ENCODE measurements at places on chromosomes 16 and 17.

DNA sequence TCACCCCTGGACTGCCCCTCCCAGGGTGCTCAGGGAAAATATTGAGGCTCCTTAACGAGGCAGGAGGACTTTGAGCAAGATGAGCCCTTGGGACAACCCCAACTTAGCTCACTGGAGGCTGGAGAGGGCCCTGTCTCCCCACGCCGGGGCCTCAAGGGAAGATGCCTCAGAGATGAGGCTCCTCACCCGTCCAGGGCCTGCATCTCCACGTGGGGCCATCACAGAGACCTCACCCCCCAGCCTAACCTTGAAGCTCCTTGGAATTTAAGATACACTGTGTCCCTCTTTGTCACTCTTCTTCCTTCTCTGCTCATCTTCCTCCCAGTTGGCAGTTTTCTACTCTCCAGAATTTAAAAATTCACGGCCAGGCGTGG is 11.2 kb downstream of the COX4I1 start:
- DNase-seq: no peak

DNA sequence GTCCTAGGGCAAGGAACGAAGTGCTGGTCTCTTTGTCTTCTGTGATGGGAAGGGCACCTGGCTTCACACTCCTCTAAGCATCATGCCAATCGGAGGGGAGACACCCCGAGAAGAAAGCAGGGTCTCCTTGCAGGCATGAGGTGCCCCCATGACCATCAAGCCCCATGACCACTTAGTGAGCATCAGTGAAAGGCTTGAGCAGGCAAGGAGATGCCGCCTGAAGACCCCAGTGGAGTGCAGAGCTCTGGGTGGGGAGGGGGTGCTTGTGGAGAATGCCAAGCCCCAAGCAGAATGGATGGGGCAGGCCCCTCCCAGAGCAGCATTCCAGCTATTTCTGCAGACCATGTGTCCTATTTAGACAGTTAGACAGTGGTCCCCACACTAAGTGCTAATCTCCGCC is 232.7 kb upstream of the TNRC6C start:
- no peak for DNase-seq

DNA sequence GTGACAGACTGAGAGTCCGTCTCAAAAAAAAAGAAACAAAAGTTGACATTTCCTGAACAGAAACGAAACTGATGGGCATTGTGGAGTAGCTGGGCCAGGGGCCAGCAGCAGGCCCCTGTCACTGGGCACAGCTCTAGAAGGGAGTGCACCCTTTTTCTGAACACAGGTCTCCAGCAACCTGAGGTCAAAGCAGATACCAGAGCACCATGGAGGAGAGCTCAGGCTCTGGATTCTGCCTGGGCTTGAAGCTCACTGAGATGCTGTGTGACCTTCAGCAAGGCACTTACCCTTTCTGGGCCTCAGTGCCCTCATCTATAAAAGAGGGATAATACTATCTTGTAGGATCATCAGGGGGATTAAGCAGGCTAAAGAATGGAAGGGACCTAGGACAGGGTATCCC is 5.0 kb downstream of the SBK1 start:
- DNase-seq: no peak

DNA sequence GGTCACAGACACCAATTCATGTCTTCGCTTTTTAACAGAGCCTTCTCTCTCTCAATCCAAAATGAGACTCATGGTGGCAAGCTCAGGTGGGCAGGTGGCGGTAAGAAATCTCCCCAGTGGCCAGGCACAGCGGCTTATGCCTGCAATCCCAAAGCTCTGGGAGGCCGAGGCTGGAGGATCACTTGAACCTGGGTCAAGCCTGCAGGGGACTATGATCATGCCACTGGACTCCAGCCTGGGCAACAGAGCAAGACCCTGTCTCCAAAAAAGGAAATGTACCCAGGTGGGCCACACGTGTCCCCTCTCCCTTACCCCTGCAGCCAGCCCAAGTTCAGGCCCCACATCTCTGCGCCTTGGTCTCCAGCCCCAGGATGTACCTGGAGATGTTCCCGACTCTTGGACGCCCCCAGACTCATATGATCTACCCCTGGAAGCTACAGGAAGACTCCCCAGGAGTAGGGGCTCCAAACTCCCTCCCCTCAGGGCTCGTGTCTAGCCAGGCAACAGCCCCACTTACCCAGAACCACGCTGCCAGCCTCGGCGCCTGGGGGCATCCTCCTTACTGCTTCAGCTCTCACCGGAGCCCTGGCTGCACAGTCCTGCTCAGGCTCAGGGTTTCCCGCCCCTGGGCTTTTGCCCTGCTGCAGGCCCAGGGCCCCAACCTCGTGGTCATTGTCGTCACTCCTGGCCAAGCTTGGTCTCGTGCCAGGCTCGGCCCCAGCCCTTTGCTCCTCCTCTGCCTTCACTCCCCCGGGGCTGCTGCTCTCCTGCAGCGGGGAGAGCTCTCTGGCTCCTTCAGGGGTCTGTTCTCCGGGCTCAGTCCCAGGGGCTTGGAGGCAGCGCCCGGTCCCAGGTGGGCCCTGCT is 16.2 kb downstream of the MYLK3 start:
- no peak for DNase-seq

DNA sequence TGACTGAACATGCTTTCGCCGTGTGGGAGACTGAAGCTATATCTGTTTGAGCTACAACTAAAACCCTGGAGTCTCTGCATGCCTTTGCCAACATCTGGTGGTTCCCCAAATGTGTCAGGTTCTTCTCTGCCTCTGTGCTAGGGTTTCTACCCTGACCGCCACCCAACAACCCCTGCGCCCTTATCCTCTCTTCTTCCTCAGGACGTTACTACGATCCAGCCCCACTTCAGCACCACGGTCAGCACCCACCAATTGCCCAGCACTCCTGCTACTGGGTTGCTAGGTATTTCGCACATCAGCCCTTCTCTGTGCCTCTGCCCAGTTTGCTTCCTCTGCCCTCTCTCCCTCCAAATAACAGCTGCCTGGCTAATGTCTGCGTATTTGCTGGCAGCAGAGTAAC is 106.3 kb upstream of the HSBP1 start:
- no peak for DNase-seq

DNA sequence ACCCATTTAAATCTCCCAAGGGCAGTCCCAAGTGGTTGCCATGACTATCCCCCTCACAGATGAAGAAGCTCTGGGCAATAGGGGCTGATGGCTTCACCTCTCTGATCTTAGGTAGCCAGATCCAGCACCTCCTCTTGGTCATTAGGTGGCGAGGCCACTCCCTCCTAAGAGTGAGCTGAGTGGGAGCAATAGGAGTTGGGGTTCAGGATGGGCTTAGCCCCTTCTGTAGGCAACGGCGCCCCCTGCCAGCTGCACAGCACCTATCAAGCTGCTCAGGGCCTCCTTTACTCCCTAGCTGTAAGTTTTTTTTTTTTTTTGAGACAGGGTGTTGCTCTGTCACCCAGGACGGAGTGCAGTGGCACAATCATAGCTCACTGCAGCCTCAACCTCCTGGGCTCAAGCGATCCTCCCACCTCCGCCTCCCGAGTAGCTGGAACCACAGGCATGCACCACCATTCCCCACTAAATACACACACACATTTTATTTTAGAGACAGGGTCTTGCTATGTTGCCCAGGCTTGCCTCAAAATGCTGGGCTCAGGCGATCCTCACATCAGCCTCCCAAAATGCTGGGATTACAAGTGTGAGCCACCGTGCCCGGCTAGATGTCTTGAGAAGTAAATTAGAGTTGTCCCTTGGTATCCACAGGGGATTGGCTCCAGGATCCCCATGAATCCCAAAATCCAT is 3.5 kb upstream of the RRAD start:
- DNase-seq: no peak

DNA sequence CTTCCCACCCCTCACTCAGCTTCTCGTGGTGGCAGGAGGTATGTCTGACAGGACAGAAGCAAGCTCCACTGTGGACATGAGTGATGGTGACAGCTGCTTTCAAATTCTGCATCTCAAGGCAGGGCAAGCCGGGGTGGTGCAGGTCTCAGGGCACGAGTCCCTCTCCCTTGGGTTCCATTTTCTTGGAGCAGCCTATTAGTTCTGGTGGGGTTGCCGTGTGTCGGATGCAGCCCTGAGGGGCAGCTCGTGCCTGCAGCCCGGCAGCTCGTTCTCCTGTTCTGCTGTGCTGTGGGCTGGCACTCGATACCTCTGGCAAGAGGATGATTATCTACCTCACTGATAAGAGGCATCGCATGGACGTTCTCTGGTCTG is 16.5 kb upstream of the CLEC18C start:
- DNase-seq: no peak

GRCh38 chr16:67594956-67595355 is 32.6 kb downstream of the CTCF start:
- DNase-seq: no peak

GRCh38 chr16:20883554-20884239 is 16.5 kb downstream of the DCUN1D3 start:
- DNase-seq: no peak

DNA sequence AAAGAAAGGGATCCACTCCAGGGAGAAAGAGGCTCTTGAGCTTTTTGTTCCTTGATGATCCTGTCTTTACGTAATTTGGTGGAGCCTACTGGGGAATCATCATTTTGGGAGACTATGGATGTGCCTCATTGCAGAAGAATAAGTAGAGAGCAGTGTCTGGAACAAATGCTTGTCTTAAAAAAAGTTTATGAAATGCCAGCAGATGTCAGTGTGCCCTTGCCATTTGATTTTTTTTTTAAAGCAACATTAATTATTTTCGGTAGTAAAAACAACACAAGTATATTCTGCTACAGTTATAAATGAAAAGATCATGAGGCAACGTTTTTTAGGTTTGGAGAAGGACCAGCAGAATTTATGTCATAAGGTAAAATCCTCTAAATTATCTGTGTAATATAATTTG is 934.8 kb upstream of the EEF2KMT start:
- DNase-seq: no peak

- no peak for DNase-seq
Measured at GRCh38 chr16:65641762-65642289, 520.0 kb upstream of the CDH11 start.

All from CD4-positive, alpha-beta T cell treated with Interleukin-6 at 100 ng/mL for 8 hours (primary cell).